ENCODE measurements at places on chromosomes 12 and 14.

DNA sequence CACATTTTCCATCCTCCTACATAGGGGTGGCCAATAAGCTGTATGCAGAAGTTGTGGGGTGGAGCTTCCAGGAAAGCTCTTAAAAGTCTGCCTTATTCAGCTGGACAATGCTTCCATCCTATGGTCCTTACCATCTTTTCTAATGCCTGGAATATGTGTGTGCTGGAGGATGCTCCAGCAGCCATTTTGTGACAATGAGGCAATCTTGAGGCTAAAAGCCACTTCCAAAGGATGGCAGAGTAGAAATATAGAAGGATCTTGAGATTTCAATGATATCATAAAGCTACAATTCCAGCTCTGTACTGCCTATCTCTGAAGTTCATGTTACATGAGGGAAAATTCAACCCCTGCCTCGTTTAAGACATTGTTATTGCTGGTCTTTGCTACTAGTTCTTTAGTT lies 95.7 kb downstream of the APAF1 start:
- no peak for DNase-seq

GRCh38 chr14:41343857-41344256 lies 262.8 kb upstream of the LRFN5 start:
- peak; percentile 2 for DNase-seq

- peak; percentile 80 for DNase-seq
Observed at GRCh38 chr12:1634590-1635191, 5.7 kb downstream of the WNT5B start.

- DNase-seq, result no peak
Observed at GRCh38 chr12:105798256-105798845, 340.4 kb downstream of the NUAK1 start.

DNA sequence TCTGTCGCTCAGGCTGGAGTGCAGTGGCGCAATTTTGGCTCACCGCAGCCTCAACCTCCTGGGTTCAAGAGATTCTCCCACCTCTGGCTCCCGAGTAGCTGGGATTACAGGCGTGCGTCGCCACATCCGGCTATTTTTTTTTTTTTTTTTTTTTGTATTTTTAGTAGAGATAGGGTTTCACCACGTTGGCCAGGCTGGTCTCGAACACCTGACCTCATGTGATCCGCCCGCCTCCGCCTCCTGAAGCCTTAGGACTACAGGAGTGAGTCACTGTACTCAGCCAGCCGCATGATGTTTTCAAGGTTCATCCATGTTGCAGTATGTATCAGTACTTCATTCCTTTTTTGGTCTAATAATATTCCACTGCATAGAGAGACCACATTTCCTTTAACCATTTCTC lies 2.4 kb upstream of the RNF34 start:
- DNase-seq, result no peak

DNA sequence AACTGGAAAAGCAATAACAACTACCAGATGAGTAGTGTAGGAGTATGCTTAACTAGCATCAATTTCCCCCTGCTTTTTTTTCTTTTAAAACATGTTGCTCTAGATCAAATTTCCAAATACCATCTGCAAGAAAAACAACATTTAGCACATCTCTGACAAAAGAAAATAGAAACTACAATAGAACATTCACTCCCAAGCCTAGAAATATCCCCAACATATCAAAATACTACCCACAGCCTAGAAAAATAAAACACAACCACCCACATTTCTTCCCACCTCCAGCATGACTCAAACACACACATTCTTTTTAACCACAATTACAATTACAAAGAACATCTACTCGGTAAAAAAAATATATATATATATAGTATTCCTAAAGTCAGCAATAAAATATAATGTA lies 120.0 kb downstream of the PPFIA2 start:
- DNase-seq, result peak; percentile 36

GRCh38 chr14:77011245-77011644 lies 17.3 kb downstream of the IRF2BPL start:
- DNase-seq, result no peak

DNA sequence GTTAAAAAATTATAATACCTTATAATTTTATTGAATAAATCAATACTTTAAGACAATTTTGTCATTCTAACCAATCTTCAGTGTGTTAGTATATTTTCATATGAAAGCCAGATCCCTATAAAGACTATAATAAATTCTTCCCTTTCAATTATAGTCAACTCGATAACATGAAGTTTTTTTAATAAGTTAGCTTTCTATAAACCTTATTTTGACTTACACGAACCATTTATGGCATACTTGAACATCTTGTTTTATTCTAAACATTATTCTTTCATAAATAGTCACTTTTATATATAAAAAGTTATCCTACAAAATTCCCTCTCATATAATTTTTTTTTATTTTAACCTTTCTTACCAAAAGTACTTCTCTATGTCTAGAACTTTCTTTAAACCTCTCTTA lies 1002.3 kb downstream of the TMEM121 start:
- no peak for DNase-seq

GRCh38 chr14:102902086-102902485 lies 20.4 kb upstream of the AMN start:
- no peak for DNase-seq

DNA sequence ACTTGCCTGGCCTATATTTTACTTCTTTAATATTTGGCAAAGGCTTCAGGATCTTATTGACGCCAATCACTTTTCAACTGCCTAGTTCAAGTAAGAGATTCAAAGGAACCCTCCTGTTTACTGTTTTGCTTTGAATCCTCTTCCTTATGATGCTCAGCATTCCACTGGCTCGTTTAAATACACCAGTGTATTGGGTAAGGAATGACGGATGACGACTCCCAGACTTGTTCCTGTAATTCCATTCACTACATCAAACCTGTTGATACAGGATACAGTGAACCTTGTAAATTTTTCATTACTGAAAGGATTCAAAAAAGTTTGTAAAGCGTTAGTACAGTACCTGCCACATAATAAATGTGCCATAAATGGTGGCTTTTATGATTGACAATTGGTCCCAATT lies 1.7 kb upstream of the SYCP3 start:
- DNase-seq, result no peak

DNA sequence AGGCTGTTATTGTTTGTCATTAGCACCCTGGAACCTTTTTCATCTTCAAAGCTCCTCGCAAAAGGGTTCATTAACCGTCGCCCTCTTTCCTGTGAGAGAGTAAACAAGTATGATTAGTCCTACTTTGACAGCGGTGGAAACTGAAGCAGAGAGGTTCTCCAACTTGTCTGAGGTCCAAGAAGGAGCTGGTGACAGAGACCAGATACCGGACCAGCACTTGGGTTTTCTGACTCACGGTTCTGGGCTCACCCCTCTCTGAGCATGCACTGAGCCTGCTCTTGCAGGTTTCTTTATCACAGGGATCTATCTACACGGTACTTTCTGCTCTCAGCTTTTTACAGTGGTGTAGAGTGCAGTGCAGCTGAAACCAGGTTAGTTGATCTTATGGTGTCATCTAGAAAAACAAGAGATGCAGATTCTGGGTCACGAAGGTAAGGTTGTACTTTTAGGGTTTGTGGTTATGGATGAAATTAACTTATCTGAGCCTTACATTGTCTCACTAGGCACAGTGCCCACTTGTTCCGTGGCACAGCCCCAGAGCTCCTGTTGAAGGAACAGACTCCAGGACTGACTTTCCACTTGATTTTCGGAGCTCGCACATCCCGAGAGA lies 62.1 kb downstream of the PPP2R5C start:
- DNase-seq, result no peak

DNA sequence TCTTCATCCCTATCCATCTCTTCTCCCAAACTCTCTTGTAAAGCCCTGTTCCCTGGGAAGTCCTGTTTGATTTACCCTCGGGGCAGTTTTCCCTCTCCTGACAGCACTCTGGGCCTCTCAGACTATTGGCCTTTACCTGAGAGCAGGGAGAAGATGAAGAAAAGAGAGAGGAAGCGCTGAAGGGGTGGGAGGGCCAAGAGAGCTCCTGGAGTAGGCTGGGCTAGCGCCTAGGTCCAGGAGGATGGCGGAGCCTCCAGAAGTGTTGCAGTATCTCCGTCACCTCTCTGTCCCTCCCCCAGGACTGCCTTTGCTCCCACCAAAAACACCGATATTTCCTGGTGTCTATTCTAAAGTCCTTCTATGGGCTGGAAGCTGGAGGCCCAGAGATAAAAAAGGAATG lies 5.7 kb upstream of the IGFBP6 start:
- no peak for DNase-seq

DNA sequence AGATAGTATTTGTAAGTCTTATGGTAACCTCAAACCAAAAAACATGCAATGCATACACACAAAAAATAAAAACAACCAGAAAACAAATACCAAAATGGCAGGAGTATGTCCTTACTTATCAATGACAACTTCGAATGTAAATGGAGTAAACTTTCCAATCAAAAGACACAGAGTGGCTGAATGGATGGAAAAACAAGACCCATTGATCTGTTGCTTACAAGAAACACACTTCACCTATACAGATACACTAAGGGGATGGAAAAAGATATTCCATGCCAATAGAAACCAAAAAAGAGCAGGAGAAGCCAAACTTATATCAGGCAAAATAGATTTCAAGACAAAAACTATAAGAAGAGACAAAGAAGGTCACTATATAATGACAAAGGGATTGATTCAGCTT lies 8.7 kb upstream of the DCAF5 start:
- DNase-seq, result no peak

GRCh38 chr14:74932401-74932901 lies 9.4 kb upstream of the RPS6KL1 start:
- no peak for DNase-seq

DNA sequence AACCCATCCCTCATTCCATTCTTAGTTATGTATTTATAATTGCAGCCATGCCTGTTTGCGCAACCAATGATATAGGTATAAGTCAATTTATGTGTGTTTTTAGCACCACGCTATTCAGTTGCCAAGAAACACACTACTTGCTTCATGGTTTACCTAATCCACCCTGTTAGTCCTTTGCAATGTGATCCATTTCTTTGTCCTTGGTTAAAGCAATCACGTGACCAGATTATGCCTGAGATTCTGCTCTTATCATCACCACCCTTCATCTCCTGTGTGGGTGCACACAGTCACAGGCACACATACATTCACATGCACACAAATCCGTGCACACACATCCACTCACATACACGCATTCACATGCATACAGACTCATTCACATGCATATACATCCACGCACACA lies 52.3 kb upstream of the KCNA5 start:
- DNase-seq, result no peak

DNA sequence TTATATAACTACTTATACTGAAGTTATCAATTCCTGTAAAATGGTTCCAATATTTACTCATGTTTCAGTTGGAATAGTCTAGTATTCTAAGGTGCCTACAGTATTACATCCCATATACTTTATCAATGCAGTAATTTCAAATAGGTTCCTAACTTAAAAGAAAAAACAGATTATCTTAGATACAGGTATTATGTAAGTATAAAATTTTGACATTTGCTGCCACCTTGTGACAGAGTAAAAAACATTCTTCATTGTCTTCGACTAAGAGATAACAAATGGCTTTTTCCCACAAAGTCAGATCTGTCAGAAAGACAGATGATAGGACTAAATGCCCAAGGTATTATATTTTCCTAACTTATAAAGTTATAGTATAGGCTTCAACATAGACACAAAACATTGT lies 78.7 kb downstream of the TXNDC16 start:
- DNase-seq, result peak; percentile 55

DNA sequence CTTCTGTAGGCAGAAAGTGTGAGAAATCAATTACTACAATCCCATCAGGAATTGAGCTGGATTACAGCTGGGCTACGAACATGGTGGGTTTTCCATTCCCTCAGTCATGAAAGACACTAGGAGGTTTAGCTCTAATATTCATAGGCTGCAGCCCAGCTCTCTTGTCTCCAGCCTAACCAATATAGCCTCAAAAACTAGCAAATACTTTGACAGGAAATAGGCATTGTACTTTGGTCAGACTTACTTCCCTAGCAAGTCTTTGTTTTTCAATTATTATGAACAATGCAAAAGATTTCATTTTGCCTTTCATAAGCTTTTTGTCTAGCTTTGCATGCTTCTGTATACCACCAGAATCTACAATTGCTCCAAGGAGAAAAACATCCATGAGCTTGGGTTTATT lies 296.2 kb downstream of the GPHN start:
- no peak for DNase-seq

- peak; percentile 69 for DNase-seq
Observed at GRCh38 chr12:16063726-16064125, 152.6 kb downstream of the DERA start.

DNA sequence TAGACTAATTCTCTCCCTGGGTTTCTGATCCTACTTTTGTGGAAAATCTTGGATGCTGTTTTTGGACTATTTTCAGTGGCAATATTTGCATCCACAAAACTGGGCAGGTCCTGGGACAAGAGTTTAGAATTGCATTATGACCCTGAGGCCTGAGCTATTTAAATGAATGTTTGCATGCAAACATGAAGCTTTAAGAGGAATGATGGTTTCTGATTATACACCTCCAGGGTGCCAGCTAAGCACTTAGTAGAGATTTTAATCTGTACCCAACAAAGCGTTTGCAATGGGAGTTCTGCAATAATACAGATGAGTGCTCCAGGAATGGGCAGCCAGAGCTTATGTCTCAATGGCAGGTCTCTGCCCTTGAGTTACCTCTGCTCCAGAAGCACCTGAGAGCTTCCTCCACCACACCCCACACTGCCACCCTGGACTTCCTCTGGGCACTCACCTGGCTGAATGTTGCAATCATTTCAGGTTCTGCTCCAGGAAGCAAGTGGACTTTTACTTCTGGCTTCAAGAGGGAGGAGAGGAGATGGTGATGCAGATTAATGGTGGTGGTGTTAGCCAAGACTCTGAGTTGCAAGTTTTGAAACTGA lies 6.0 kb upstream of the SPTLC2 start:
- no peak for DNase-seq

GRCh38 chr14:60189923-60190840 lies 25.0 kb upstream of the DHRS7 start:
- no peak for DNase-seq

GRCh38 chr14:92253381-92253894 lies 69.5 kb upstream of the SLC24A4 start:
- no peak for DNase-seq

DNA sequence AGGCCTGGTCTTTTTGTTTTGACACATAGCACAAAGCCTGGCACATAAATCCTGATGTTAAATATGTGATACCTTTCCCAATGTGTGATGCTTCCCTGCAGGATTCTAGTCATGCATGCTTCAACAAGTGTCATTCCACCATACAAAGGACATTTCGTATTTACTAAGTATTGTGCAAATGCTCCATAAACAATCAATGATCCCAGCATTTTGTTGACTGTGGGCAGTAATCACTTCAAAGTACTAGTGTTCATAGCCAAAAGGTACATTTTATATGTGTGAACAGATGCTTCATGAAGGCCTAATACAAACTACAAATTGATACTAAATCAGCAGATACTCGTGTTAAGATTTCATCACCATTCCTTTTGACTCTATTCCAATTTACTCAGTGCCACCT lies 4.4 kb downstream of the CCNB1IP1 start:
- DNase-seq, result no peak

Measured in iris pigment epithelial cell (primary cell).